Kasumi-1 (cell line): ENCODE measurements at places on chromosomes 1 and 21.

GRCh38 chr1:24735156-24735508 lies 10.1 kb upstream of the CLIC4 start:
- no peak for DNase-seq

DNA sequence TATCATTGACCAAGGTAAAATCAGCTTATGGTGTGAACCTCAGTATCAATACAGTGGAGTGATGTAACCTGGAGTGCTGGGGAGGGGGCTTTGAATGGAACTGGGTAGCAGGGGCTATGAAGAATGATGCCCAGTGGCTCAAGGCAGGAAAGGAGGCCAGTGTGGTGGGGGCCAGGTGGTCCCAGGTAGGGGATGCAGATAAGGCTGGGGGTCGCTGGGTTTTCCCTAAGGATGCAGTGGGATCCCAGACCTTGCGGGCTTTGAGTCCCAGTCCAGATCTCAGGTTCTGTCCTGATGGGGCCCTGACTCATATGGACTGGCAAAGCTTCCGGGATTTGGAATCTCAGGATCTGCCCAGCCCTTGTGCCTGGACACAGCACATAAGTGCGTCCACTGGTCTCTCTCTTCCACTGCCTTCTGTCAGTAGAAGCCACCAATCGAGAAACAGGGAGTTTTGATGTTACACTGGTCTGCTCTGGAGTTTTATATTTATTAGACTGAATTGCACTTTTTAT lies 52.0 kb downstream of the S100B start:
- no peak for DNase-seq

DNA sequence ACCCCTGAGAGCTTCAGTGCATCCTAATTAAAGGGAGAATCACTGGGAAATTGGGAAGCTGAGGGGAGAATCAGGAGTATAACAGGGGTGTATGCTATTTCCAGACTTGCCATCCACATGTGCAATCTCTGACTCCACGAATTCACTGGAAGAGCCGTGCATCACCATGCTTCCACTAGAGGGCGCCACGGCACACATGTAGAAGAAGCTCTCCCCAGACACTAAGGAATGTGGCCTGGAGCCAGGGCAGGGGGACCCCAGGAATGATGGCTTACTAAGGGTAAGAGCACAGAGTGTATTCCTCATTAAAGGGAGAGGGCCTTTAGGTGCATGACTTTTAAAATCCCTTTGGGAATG lies 81.5 kb downstream of the ABCA4 start:
- DNase-seq, result peak; percentile 49

DNA sequence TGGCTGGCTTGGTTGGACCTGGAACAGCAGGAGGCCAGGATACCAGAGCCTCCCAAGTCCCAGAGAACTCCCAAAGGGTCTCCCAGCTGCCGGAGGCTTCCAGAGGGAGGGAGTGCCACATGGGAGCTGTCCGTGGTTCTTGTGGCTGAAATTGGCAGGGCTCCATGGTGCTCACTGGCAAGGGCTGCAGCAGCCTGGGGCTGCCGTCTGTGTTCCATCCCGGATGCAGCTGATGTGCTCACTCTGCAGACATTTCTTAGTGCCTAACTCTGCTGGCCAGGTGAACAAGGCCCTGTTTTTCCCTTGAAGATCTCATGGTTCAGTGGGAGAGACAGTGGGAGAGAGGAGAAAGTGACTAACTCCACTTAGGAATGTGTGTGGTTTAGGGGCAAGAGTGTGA lies 261.1 kb downstream of the CAMTA1 start:
- peak; percentile 34 for DNase-seq

DNA sequence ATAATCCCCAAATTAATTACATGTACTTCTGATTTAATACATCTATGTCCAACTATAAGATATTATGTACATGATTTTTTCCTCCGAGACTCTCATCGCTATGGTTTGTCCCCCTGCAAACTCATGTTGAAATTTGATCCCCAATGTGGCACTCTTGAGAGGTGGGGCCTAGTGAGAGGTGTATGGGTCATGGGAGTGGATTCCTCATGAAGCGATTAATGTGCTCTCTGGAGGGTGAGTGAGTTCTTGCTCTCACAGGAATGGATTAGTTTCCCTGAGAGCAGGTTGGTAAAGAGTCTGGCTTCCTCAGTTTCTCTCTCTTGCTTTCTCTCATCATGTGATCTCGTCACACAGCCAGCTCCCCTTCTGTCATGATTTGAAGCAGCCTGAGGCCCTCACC lies 16.1 kb downstream of the HSF2BP start:
- no peak for DNase-seq

DNA sequence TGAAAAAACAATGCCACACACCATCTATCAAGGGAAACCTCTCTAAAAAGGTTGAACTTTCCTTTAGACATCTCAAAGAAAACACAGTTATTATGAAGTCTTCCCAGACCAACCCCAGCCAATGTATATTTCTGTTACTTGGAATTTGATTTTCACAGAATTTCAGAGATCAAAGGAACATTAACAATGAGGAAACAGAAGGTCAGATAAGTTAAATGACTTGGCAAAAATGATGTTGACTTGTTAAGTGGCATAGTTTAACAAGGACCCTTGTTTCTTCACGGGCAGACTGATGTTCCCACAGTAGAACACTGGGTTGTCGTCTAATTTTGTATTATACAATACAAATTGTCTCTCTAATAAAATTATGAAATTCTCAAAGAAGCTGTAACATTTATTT lies 29.0 kb downstream of the NME7 start:
- DNase-seq, result no peak

GRCh38 chr1:20666146-20666545 lies 5.0 kb upstream of the DDOST start:
- no peak for DNase-seq

- peak; percentile 80 for DNase-seq
Observed at GRCh38 chr1:32073299-32074229, 825 bp downstream of the TMEM39B start.

DNA sequence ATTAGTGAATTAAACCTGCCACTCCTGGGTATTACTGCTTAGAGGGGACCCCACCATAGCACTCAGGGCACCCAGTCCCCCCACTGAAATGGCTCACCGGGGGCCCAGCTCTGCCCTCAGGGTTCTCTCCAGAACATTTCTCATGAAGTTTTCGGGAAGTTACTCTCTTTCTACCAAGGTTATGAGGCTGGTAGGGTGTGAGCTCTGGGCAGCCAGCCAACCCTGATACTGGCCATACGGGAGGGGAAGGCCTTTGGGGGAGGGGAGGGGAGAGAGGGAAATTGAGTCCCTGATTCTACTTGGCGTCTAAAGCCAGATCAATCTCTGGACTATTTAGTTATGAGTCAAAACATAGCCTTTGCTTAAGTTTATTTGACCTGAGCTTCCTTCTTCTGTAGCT lies 12.9 kb upstream of the PDE9A start:
- no peak for DNase-seq

- peak; percentile 33 for DNase-seq
Observed at GRCh38 chr1:12343823-12344487, 114.1 kb downstream of the VPS13D start.

GRCh38 chr1:151540982-151541377 lies 871 bp downstream of the TUFT1 start:
- DNase-seq, result no peak

DNA sequence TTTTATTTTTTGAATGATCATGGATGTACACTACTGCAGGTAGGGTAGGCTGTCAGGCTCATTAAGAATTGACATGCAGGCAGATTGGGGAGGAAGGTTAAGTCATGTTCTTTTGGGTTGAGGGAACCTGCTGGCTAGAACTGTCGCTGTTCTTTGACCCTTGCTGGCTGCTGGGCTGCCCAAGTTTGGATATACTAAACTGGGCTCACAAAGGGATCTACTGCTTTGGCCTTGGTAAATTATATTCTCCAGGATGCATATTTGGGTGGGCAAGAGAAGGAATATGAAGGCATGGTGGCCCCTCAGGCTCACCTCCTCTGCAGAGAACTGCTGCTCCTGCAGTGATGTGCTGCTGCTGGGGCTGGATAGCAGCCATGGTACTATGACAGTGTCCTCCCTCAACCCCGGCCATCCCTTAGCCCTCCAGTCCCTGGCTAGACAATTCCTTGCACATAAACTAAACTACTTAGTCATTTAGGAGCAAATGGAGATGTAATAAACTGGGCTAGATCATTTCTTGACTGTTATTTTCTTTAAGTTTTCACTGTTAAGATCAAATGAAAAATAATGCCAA lies 6.1 kb downstream of the ATP1A1 start:
- no peak for DNase-seq
